ENCODE measurements at places on chromosomes 6 and 20.

DNA sequence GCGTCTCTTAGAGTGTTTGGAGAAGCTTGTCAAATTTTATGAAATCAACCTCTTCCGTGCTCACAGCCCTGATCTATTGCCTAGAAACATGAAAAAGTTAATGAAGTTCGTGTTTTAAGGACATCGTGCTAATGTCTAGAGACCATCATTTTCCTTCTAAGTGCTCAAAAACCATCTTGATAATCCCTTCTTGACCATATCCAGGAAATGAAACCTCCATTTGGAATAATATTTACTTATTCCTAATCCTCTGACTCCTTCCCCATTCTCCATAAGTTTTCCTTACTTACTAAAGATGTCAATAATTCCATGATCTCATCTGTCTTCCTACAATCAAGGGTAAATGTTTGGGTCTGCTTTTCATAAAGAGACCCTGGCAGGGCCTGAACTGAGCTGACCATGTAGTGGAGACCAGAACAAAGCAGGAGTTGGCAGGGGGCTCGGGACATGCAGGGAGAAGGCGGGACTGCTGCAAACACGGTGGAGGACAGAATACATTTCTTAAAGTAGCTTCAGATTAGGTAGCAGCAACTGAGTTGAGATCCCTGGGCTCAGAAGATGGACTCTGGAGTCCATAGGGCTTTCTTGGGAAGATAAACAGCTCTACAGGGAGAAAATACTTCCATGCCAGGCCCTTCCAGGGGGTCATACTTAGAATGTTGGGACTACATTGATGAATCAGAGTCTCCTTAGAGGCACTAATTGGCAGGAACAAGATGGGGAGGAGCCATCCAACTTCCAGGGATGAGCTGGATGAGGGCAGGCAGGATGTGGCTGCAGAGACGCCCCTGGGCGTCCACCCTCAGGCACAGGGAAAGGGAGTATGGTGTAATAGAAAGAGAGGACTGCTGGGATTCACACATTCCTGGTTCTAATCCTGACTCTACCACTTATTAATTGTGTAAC is 100.7 kb downstream of the RIN2 start:
- DNase-seq = no peak

GRCh38 chr6:170011204-170012036 is 260.0 kb downstream of the ERMARD start:
- no peak for DNase-seq

DNA sequence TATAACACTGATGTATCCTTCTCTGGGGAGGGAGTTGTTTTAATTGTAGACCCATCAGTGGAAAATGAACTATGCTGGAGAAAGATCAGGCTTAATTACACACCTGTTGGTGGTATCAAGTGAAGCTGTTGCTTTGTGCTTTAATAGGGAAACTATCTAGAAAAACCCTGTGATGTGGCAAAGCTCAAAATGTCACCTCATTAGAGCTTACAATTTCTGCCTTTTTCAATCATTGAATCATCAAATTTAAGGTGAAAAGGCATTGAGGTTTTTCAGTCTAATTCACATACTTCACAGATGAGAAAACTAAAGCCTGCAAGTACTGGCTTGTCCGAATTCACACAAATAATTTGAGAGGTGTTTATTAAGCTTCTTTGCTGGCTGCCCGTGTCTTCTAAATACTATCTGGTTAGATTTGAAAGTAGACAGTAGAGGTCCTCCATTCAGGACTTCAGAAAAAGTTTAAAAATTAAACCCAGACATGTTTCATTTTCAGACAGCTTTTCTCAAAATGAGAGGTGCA is 143.3 kb upstream of the MAP3K7 start:
- no peak for DNase-seq

- no peak for DNase-seq
These were observed 70.9 kb downstream of the CD40 start for GRCh38 chr20:46188866-46189541.

DNA sequence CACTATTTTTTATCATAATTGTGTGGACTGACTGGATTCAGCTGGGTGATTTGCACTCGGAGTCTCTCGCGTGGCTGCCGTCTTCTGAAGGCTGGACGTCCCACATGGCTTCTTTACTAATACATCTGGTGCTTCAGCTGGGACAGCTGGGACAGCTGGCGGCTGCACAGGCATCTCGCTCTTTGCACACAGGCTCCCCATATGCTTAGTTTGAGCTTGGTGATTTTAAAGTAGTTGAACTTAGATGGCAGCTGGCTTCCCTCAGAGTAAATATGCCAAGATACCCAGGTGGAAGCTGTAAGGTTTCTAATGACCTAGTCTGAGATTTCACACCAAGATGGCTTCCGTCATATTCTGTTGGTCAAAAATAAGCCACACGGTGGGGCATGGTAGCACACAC is 38.7 kb upstream of the PPP1R3G start:
- DNase-seq = no peak

DNA sequence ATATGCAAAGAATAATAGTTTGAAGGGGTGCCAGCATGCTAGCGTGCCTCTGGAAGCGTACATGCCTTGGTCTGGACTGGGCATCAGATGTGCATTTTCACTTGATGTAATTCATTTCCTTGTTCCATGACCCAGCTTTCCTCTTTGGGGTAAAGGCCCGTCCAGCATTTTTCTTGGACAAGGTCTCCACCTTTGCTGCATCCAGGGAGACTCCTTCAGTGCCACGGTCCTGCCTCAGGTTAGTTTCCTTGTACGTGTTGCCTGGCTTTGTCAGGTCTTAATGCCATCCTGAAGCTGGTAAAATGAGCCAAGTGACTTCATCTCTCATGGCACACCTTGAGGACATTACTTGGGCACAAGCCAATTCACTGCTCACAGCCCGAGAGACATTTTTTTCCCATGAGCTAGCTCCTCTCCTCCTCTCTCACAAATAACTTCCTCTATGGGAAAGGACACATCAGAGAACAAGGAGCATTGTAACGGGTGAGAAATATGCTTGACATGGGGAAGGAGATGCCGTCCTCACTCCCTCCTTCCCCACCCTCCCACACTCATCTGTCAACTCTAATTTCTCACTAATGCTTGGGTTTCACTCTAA is 23.9 kb downstream of the EDN1 start:
- no peak for DNase-seq

DNA sequence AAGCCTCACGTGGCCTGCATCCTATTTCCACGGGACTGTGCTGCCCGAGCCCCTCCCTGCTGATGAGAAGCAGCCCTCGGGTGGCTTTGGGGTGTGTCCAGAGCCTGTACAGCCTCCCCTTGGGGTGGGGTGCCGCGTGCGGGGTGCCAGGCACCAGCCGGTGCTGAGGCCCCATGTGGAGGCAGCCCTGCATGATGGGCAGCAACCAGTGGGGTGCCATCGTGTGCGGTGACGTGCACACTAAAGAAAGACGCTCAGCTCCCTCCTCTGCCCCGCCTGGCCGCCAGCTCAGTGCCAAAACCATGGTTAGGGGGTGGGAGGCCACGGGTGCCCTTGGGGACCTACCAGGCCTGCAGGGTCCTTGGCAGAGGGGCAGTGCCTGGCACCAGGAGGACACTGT is 26.2 kb downstream of the NTSR1 start:
- no peak for DNase-seq

DNA sequence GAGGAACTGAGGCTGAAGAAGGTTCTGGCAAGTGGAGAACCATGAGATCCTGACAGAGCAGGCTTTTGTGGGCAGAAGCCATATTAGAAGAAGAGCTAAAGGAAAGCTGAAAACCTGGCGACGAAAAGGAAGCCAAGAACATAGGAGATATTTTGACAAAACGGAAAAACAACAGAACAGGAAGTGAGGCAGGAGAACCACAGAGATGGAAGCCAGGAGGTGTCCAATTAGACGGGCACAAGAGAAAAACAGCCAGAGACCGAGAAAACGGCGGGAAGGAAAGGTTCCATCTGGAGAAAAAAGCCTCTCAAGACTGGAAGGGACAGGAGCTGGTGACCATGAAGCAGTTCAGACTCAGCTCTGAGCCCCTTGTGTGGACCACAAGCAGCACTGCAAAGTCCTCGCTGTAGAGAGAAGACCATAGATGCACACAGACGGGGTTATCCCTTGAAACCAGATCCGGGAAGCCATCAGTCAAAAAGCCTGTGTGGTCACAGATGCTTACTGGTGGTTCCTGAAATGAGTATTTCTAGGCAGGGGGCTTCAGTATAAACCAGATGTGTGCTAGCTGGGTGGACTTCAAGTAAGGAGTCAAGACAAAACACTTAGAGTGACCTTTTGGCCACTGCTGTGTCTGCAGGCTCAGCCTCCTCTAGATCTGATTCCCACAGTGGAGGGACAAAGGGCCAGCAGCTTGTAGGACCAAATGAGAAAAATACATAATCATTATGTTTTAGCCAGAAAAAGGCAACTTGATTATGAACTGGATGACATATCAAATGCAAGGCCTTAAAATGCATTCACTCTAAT is 30.7 kb downstream of the SSR1 start:
- DNase-seq = no peak

DNA sequence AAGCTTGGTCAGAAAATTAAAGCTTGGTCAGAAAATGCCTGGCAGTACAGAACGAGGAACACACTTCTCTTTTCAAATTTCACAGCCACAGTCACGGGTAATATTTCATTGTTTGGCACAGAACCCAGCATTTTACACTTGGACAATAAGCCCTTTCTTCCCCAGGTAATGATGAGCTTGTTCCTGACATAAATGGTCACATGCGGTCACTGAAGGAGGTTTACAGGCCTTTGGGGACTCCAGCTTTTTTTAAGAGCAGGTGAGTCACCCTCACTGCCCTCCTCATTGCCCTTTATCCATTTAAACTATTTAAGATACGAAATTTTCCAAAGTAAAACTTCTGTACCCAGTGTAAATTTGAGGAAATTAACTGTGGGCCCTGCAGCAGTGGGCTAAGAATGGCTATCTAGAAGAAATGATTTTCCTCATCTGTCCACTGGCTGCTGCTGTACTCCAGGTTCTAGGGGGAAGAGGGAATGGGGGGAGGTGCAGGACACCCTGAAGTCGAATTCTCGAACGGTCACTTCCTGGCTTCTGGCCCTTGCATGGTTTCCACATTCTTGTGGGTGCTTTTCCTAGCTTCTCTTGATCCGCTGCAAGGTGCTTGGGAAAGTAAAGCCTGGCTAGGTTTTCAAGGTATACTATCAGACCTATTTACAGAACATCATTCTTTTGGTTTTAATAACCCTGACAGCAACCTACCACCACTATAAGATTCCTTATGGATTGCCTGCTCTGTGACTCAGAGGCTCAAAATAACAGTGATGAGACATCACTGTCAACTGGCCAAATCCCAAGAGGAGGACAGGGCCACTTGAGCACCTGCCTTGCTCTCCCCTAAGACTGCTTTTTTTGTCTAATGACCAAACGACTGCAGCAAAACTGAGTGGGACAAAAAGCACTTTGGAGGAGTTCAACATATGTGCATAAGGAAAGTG is 75.8 kb downstream of the PREP start:
- DNase-seq = no peak

Measured in CD4-positive, alpha-beta T cell treated with Interleukin-4 for 1 hour (primary cell).